ENCODE measurements at places on chromosomes 5 and 9.

DNA sequence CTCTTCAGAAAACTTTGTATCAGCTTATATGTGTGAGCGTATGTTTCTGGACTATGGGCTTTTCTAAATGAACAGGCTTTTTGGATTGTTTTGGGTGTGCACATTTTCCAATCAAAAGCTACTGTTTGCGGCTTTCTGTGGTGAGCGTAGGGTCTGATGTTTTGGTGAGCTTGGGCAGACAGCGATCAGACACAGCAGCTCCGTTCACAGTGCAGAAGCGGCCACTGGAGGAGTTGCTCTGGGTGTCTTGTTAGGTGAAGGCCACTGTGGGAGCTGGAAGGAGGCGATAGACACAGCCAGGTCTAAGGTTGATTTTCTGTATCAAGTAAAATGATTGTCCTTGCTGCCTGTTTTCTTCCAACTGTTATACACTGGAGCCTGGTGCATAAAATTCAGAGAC is 11.1 kb downstream of the PRRC2B start:
- DNase-seq: no peak

DNA sequence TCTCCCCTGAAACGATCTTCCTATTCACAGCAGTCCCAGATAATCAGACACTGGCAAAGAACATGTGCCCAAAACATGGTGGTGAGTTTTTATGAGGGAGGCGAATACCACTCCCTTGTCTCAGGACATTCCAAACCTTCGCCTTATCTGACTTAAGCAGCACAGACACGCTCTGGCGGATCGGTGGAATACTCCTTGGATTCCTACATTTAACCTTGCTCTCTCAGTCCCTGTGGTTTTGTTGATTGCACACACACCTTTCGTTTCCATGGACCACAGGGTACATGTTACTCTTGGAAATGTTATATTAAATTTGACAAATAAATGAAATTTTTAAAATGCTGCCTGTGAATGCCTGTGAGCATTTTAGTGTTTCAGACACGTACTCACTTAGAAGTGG is 87.8 kb upstream of the CPEB4 start:
- no peak for DNase-seq

DNA sequence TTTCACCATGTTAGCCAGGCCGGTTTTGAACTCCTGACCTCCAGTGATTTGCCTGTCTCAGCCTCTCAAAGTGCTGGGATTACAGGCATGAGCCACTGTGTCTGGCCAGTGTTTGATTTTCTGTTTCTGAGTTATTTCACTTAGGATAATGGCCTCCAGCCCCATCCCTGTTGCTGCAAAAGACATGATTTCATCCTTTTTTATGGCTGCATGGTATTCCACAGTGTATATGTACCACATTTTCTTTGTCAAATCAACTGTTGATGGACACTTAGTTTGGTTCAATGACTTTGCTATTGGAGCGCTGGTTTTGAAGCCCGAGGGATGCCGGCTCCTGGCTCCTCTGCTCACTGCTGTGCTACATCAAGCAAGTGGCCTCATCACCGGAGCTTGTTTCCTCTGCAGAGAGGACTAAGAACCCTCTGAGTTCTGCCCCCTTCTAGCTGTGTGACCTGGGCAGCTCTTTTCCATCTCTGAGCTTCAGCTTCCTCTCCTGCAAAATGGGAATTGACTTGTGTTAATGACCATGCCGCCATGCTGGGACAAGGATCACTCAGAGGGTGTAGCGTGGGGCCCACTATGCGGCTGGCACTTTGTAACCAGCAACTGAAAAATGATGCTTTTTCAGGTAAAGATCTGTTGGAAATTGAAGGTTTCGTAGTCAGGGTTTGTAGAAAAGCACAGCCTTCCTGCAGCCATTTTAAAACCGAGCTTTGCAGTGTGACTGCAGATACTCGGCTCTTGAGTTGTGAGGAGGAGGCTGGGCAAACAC is 4.6 kb upstream of the NEURL1B start:
- no peak for DNase-seq

DNA sequence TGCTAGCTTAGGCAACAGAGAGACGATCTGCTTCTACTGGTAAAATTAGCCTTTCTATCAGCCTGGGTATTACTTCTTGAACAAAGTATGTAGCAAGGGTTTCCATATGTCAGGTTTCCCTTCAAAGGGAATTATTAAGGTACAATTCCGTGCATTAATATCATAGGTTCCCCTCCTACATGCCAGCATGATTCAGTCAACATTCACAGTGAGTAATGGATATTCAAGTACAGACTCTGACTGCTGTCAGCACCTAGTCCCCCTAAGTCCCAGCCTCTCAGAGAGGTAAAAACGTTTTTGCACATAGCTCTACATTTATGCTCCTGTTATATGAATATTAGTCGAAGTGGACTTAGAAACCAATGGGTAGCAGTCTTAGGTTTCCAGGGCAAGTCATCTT is 322.4 kb upstream of the CCNG1 start:
- DNase-seq: no peak

- no peak for DNase-seq
Measured at GRCh38 chr5:156589104-156589945, 260.8 kb upstream of the PPP1R2B start.

- DNase-seq: no peak
Measured at GRCh38 chr5:59037941-59038797, 455.3 kb downstream of the RAB3C start.

GRCh38 chr9:132588098-132588497 is 5.7 kb downstream of the BARHL1 start:
- DNase-seq: no peak

- DNase-seq: no peak
Measured at GRCh38 chr9:12271421-12271891, 421.7 kb upstream of the TYRP1 start.

DNA sequence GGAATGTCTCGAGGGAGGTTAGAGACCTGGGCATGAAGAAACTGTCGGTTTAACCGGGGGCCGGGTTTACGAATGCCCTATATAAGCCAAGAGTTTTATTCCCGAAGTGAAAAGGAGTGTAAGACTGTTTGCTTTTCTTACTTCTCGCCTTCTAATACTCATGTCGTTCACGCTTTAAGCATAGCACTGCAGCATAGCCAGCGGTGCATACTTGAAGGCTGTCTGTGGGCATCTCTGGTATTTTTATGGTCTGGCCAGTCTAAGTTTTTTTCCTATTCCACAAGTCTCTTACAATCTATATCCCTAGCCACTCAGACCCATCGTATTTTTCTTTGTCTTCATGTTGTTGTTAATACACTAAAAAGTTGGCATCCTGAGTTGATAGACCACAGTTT is 1.2 kb downstream of the UHRF2 start:
- DNase-seq: no peak

Data from stimulated activated CD8-positive, alpha-beta memory T cell treated with anti-CD3 and anti-CD28 coated beads, Interleukin-7, amount 100 ng/mL, for 1 hour (primary cell).